Stimulated activated CD8-positive, alpha-beta memory T cell treated with anti-CD3 and anti-CD28 coated beads, Interleukin-2, amount 100 ng/mL, for 48 hours (primary cell): ENCODE measurements at places on chromosomes 4 and X.

- DNase-seq: no peak
Observed at GRCh38 chrX:105461016-105461415, 240.5 kb upstream of the TEX13A start.

DNA sequence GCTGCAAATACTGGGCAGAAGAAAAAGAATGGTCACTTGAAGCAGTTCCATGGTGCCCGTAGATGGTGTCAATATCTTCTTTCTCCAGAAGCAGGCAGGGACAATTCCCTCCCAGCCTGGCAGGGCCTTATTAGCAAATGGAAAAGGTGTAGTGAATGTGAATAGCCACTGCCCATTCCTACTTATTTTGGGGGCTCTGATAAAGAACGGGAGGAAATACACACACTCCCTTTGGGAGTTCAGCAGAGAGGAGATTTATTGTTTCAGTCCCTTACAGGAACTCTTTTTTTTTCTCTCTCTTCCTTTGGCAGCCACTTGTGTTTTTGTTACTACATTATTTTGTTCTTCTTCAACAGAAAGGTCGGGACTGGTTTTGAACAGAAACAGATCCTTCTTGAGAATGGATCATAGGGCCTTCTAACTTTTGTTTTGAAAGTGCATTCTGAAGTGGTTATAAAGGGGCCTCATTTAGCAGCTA, at the start of gene EMCN:
TSS of gene EMCN (minus strand) at position 159 of the 478 bp plus-strand sequence. CDS start at position 51, 108 bp downstream.
- no peak for DNase-seq

DNA sequence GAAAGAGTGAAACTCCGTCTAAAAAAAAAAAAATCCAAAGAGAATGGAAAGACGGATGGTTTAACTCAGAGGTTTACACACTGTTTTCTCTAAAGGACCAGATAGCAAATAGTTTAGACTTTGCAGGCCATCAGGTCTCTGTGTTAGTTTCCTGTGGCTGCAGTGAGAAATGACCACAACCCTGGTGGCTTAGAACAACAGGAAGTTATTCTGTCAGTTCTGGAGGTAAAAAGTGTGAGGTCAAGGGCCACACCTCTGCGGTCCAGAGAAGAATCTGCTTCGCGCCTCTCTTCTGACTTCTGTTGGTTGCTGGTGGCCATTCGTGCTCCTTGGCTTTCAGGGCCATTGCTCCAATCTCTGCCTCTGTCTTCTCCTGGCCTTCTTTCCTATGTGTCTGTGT, 76.9 kb downstream of the TENM3 start:
- no peak for DNase-seq

DNA sequence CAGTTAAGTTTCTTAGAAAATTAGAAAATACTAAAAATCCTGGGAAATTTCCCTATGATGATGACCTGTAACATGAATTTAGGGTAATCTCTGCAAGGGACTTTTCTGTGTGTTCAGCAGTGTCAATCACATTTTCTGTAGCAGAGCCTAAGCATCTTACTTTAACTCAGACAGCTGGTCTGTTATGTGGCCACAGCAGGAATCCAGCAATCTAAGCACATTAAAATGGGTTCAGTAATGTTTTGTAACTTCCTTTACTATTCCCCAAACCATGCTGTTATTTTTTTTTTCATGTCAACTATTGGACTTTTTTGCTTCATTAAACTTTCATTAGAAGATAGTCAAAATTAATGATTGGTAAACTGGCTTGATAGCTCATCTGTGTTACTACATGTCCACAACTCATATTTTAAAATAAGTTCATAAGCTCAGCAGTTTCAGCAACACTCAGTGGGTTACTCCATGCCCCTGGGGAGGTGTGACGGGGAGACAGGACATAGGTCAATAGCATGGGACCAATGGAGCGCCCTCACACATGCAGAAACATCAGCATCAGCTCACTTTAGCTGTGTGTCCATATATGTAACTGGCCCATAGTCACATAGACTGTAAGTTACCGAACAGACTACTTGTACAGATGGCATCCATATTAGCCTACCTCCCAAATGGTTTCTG, 168.0 kb upstream of the PACRGL start:
- no peak for DNase-seq

GRCh38 chr4:124030147-124030546, 633.6 kb downstream of the SPRY1 start:
- DNase-seq: no peak

DNA sequence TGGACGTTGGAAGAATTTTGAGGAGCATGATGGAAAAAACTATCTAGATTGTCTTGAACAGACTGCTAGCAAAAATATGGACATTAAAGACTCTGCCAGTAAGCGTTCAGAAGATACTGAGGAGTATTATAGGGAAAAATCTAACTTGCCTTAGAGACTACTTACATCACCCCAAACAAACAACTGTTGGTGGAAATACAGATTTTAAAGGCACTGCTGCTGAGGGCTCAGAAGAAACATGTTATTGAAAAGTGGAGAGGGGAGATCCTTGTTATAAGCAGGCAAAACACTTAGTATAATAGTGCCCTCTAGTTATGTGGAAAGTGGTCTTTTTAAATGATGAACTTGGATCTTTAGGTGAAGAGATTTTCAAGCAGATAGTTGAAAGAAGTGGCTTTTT, 29.2 kb downstream of the MAD2L1 start:
- no peak for DNase-seq

- no peak for DNase-seq
Observed at GRCh38 chr4:28351826-28352225, 1491.2 kb downstream of the STIM2 start.

DNA sequence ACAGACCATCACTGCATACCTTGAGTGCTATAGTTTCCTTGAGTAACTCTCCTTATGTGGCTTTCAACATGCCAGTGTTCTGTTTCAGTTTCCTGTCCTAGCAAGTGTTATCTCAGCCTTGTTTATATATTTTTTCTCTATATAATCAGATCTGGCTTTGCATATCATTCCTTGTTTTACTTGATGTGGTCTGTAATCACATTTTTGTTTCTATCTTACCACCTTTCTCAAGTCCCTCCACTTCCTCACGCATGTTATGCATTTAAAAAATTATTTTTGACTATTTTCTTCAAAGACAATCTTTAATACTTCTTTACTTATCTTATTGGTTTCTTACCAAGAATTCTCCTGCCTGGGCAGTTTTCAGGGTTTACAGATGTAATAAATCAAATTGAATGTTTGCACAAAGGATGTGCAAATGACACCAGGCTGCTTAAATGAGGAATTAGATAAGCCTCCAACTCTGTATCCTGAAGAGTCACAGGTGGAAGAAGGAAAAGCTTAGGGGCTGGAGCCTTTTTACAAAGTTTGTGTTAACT, 351.2 kb downstream of the BMPR1B start:
- DNase-seq: no peak

- DNase-seq: no peak
Observed at GRCh38 chr4:53777244-53777984, 186.1 kb upstream of the LNX1 start.

GRCh38 chr4:1192091-1192492, 19.7 kb upstream of the SPON2 start:
- DNase-seq: no peak

DNA sequence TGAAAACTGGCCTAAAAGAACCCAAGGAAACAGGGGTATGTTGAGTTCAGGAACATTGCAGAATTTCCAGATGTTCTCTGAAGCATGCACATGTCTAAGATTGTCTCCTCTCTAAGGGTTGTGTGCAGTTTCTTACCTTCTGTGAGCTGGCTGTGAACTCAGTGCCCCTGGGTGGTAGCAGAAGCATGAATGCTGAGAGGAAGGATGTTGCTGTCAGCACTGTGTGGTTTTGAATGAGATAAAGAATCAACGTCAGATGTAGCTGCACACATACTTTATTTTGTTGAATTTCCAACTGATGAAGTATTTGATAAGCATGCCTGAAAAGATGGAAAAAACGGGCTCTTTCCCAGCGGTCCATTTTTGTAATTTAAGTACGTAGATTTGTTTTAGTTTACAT, 23.8 kb upstream of the CD38 start:
- DNase-seq: no peak

GRCh38 chrX:29587107-29587506, 628.3 kb upstream of the MAGEB2 start:
- DNase-seq: no peak

DNA sequence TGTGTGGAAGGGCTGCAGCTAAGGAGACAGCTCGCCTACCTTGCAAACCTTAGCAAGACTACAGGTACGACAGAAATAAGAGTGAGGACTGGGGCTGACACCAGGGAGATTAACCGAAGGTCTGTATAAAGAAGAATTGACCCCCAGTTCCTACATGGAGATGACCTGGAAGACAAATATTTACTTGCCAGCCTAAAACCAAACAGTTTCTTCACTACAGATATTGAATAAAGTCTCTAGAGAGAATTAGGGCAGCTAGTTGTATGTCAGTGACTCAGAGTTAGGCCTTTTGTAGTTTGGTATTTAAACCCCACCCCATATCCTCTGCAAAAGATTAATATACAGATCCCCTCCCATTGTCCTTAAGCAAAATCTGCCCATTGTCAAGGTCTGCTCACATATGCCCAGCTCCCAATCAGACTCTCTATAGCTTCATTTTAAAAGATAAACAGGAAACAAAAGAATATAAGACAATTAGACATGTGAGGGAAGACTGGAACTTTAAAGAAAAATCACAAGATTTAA, 28.1 kb upstream of the FRMPD3 start:
- DNase-seq: no peak

GRCh38 chr4:111864066-111864465, 281.2 kb upstream of the FAM241A start:
- no peak for DNase-seq

DNA sequence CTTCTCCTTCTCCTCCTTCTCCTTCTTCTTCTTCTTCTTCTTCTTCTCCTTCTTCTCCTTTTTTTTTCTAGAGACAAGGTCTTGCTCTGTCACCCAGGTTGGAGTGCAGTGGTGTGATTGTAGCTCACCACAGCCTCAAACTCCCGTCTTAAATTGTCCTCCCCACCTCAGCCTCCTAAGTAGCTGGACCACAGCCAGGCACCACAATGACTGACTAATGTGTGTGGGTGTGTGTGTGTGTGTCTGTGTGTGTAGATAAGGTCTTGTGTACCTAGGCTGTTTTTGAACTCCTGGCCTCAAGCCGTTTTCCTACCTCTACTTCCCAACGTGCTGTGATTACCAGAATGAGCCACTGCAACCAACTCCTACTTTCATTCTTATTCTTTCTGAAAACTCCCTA, 390.9 kb downstream of the ADAM29 start:
- DNase-seq: no peak

DNA sequence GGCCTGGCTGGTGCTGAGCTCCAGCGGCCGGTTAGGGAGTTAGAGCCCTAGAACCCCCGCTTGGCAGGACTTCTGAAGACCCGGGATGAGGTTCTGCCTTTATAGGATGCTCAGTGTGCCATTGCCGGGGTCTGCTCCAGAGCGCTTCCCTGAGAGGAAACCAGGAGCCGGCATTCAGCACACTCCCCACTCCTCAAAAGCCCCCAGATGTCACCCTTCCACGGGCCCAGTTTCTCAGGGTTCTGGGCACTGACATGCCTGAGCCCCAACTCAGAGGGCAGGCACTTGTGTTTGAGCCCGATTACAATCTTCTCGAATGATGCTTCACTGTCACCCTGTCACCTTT, 6.5 kb downstream of the NKX3-2 start:
- DNase-seq: no peak

DNA sequence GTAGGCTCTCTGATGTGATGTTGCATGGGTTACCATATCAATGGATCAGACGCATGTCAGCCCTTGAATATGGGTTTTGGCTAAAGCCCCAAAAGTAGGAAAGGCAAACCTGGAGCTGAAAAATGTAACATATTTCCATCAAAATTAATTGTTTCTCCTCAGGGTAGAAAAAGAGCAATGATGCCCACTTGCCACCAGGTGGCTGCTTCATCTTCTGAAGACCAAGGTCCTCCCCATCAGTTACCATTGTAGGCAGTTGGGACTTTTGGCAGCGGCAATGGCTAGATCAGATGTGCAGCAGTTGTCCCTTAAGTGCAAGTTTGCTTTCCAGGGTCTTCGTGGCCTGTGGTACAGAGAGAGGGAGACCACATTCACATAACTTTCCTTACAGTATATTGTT, 118.2 kb downstream of the NAF1 start:
- DNase-seq: no peak

GRCh38 chrX:42720209-42720608, 57.8 kb downstream of the PPP1R2C start:
- DNase-seq: no peak

GRCh38 chr4:164139291-164139690, 614.6 kb upstream of the SMIM31 start:
- DNase-seq: no peak

DNA sequence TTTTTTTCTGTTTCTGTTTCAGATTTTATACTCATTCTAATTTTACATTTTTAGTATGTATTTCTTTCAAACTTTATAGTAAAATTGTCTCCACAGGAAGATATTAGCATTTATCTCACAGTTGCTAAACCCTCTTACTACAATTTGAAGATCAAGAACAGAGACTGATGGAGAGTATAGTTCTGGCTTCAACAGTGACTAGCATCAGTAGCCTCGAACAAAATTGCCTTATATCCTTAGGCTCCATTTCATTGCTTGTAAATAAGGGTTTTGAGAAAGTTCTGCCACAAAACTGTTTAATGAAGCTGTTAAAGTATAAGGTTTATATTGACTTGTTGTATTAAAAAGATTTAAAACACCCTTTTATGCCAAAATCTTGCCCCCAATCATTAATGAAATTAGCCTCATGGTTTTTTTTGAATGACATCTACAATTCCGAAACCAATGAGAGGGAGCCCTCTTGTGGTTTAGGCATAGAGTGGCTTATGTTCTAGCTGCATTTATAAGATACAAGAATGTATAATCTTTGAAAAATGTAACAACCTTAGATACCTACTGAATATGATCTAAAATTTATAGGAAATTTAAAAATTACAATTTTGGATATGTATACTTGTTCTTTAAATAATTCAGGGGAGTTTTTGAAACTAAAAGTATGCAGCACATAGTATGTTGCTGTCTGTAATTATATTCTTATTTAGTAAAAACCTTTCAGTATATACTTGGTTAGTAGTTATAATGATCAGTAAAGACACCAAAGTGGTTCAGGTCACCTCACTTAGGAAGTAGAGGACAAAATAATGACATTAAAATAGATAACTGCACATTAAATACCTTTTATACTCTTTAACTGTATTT, 109.8 kb upstream of the HPGD start:
- DNase-seq: no peak

GRCh38 chr4:163201358-163201757, 34.7 kb upstream of the NAF1 start:
- DNase-seq: no peak

DNA sequence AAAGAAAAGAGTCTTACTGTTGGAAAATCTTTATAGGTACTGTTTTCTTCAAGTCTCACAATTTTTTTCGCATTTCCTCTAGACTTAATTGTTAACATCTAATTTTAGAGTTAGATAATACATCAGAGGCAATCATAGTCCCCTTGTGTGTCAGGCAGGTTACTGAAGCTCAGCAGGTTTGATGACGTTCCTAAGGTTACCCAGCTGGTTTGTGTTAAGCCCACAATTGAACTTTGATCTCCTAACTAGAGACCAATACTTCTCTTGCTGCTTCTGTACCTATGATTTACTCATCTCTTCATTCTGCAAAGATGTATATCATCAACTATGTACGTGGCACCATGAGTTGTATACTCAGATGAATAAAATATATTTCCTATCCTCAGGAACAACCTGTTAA, 131.6 kb upstream of the STIM2 start:
- DNase-seq: no peak
